ENCODE measurements at places on chromosomes 5 and 9. TPM values are rescaled to one million over a fixed set of nuclear protein-coding genes. Genes with fewer than 3 reads are reported as not detected.

DNA sequence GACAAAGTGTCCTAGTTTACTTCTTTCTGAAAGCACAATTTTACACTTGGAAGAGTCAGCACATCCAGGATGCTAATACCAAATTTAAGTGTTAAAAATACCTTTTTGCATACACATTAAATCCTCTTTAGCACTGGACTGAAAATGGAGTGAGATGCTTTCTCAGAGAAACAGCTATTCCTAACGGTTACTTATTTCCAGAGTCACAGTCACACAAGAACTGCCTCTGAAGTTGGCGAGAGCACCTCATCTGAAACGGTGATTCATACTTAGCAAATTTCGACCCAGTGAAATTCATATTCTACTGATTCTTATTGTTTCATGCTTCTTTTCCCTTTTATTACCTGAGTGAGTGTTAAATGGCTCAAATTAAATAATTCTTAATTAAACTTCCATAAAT, 12.2 kb downstream of the CDH18 start:
- DNase-seq, result no peak
- no peak overlapping the region for H3K27ac ChIP-seq
- no peaks in the 10 kb centered on the region for H3K36me3 ChIP-seq
- no peak overlapping the region for H3K4me3 ChIP-seq
- no peaks in the 10 kb centered on the region for H3K4me1 ChIP-seq

DNA sequence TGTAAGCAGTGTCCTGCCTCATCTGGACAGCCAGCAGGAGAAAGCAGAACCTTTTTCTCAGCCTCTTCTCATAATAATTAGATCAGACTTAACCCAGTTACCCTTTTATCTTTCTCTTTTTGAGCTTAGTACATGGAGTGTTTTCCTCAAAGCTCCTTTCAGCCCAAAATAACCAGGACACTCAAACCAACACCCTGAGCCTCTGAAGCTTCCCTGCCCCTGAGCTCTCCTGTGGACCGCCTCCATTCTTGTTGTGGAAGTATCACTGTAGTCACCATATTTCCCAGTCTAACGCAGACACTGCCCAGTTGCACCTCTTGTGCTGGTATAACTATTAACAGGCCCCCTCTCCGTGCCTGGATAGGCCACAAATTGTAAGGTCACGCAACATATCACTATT, 53.8 kb upstream of the ZNF622 start:
- peaks cover under 1% of the 10 kb centered on the region for H3K36me3 ChIP-seq
- no peak overlapping the region for H3K4me3 ChIP-seq
- no peak for DNase-seq
- no peaks in the 10 kb centered on the region for H3K27me3 ChIP-seq
- H3K27ac ChIP-seq, result no peak overlapping the region

The MPDZ gene
- total RNA-seq, result not detected

The CTNND2 gene
- not detected for total RNA-seq

- peak overlapping the region; percentile 79 for H3K4me3 ChIP-seq
- H3K27me3 ChIP-seq, result no peaks in the 10 kb centered on the region
- H3K4me1 ChIP-seq, result peaks cover 31% of the 10 kb centered on the region
- DNase-seq, result peak; percentile 44
These were observed 5.9 kb downstream of the FAM78A start for GRCh38 chr9:131270171-131271015.
